ENCODE measurements at places on chromosomes 5 and 9.
A peak's percentile ranks its signal among the peaks of the same experiment; 100 is the strongest.

GRCh38 chr9:123684393-123685149 lies 245.4 kb downstream of the DENND1A start:
- DNase-seq, result peak; percentile 54

DNA sequence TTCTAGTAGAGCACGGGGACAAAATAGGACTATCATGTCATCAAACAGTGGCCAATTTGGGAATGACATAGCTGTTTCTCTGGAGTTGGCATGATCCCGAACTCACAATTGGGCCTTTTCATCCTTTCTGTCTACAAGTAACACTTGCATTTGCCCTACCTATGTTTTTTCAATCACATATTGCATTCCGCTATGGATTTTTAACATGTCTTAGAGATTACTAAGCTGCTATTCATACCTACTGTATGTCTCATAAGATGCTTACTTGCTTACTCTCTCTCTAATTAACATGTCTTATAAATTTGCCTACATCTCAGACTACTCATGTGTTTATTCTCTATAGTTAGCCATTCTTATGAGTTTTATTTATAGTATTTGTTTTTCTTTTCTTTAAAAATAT lies 341.2 kb upstream of the CTNND2 start:
- no peak for DNase-seq

- no peak for DNase-seq
Measured at GRCh38 chr5:1293416-1294205, 1.3 kb downstream of the TERT start.

- no peak for DNase-seq
Measured at GRCh38 chr5:74534397-74535129, 106.0 kb downstream of the ENC1 start.

DNA sequence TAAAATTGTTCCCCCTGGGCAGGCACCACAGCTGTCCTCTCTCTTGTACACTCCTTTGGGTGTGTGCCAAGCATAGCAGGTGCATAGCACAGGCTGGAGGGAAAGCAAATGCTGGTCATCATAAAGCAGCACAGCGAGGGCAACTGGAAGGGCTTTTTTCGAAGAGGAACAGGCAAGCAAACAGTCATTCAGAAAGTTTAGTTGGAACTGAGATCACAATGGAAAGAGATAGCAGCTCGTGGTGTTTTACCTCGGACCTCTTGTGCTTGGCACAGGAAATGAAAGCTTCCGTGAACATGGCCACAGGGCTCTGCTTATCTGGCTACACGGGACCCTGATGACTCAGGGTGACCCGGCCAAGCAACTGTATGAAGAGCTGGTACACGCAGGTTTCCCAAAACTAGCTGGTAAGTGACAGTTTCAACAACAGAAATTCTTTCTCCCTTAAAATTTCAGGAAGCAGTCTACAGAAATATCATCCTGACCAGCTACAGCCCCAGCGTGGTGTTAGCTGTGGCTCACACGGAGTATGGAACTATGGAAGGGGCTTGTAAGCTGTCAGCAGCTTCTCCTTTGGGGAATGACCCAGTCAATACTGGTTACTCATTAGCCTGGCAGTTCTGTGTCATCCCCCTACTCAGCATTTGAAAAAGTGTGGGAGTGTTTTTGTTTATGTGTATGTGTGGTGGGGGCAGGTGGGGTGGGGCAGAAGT lies 48.1 kb downstream of the POC5 start:
- DNase-seq, result peak; percentile 42

- no peak for DNase-seq
Measured at GRCh38 chr9:127722055-127722745, 6.3 kb downstream of the TTC16 start.

- no peak for DNase-seq
Measured at GRCh38 chr5:10536511-10536910, 27.4 kb upstream of the ANKRD33B start.

DNA sequence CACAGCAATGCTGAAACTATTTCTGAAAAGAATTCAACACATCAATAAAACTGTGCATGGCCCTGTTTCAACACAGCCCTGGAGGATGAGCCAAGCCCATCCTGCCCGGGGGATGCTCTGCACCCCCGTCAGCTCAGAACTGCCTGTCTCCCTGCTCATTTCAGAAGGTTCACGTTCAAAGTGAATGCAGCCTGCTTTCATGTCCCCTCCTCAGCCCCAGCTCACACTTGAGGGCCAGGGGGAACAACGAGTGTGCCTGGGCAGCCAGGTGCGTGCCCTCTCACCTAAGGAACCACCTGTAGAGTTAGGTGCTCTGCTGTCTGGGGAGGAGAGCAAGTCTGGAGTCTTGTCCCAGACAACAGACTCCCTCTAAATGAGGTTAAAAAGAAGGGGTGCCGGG lies 348.5 kb upstream of the IRX2 start:
- no peak for DNase-seq

- no peak for DNase-seq
Measured at GRCh38 chr9:13524245-13524644, 244.8 kb upstream of the MPDZ start.

GRCh38 chr5:139650031-139650688 lies 2.0 kb downstream of the CXXC5 start:
- DNase-seq, result no peak

DNA sequence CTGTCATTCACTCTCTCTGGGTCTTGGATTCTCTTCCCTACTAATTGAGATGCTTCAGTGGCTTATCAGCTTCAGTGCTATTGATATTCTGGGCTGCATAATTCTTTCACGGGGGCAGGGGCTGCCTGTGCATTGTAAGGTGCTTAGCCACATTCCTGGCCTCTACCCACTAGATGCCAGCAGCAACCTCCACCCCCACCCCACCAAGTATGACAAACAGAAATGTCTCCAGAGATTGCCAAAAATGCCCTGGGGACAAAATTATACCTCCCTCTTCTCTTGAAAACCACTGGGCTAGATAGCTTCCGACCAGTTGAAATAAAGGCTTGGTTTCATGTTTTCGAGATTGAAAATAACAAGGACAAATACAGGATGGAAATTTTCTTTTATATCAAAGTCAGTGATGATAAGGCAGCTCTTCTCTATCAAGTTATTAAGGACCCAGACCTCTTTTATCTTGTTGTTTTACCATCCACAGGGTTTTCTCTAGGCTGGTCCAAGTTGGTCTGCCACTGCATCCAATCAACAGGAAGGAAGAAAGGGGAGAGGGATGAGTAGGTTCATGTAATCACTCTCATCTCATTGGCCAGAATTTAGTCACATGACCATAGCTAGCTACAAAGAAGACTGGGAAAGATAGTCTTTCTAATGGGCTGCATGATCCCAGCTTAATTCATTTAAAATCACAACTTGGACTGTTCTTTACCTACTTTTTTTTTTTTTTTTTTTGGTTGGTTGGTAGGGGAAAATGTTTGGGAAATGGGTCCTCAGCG lies 92.1 kb upstream of the RANBP3L start:
- no peak for DNase-seq

DNA sequence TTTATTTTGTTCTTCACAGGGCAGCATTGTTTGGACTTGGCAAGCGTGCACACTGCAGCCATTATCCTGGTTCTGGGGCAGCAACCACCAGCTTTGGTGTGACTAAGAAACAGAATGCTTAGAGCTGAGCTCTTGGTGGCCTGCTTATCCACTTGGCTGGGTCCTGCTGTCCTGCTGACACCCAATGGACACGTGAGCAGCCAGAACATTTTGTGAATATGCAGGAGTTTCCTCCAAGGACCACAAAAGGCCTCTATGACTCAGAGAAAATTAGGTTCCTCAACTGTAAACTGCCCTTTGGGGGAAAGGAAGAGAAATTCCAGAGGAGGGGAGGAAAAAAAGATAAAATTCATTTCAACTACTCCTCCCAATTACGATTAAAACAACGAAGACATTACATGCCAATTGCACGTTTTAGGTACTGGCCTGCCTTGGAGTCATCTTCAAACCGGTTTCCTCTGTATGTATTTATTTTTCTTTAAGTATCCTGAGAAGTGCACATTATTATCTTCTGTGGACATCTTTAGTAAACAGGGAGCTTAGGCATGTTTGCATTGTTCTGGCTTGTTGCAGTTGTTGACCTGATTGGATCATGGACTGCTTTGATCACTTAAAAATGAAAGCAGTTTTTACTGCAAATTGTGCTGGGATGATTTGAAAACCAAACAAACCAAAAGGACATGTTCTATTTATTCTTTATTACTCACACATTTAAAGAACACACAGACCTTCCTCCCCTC lies 82.3 kb upstream of the TLE4 start:
- DNase-seq, result peak; percentile 72

- no peak for DNase-seq
Measured at GRCh38 chr9:121201045-121201737, 478 bp downstream of the RAB14 start.

GRCh38 chr5:67073045-67073680 lies 123.4 kb downstream of the CD180 start:
- DNase-seq, result no peak

DNA sequence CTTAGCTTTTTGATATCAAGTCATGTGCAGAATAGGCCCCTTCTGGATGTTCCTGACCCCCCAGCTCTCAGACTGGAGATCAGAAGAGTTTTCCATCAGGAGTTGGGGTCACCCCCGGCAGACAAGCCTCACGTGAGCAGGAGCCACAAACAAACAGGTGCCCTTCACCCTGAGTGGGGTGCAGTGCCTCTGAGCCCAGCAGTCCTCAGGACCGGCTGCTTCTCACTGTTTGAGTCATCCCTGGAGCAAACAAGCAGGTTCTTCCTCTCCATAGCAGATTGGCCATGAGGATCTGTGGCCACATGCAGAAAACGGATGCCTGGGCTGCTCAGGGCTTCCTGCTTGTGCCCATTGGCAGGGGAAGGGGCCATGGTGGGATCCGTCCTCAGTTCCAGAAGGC lies 47.0 kb downstream of the LRSAM1 start:
- DNase-seq, result no peak

- no peak for DNase-seq
Measured at GRCh38 chr9:83431101-83432060, 106.8 kb downstream of the FRMD3 start.

- DNase-seq, result no peak
Measured at GRCh38 chr9:88803546-88804253, 187.6 kb upstream of the S1PR3 start.

- no peak for DNase-seq
Measured at GRCh38 chr9:94872891-94873511, 146.5 kb downstream of the AOPEP start.

GRCh38 chr5:126385524-126386502 lies 37.4 kb upstream of the GRAMD2B start:
- DNase-seq, result no peak

- DNase-seq, result no peak
Measured at GRCh38 chr9:103919605-103920209, 174.4 kb upstream of the SMC2 start.

DNA sequence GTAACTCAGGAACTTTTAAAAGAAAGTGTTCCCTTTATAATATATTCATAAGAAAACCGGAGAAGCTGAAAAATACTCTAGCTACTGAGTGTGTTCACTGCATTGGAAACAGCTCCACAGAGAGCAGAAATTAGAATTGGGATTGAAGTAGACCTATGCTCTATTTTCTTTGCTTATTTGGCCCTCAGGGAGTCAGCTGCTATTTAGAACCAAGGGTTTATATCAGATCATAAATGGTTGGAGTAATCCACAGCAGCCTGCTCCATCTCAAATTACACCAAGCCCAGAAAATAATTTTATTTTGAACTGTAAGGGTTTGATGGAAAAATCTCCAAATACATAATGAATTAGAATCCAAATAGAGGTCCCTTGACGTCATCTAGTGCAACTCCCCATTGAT lies 202.6 kb downstream of the ADAMTSL1 start:
- no peak for DNase-seq

DNA sequence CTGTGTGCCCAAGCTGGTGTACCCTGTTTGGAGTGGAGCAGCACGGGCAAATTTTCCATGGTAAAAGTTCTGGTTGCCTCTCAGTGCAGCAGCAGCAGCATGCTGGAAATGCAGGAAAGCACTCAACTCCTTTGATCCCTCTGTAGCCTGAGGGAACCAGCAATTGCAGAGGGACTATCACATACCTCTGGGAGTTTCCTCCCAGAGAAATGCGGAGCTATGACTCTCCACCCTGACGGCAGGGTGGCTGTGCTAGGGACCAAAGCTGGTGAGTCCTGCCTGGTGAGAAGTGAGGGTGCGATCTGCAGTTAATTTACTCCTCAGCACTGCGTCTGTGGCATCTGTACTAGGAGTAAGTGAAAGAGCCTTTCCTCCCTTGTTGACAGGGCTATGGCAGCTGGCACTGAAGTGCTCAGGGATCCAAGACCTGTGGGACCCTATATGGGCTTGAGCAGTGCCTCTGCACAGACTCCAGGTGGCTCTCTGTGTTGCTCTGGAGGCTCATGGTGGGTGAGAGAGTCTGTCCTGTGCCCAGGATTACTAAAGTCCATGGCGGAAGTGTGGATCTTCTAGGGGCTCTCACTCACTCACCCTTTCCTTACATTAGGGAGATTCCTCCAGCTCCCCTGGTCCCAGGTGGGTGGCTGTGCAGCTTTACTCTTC lies 601.2 kb upstream of the TYRP1 start:
- no peak for DNase-seq

GRCh38 chr9:113945784-113946183 lies 69.7 kb downstream of the ZNF618 start:
- no peak for DNase-seq

- DNase-seq, result no peak
Measured at GRCh38 chr9:4755026-4755609, 14.1 kb upstream of the AK3 start.

GRCh38 chr9:35029241-35029640 lies 39.7 kb downstream of the DNAJB5 start:
- DNase-seq, result no peak

GRCh38 chr5:79544131-79544530 lies 30.2 kb upstream of the HOMER1 start:
- DNase-seq, result no peak

DNA sequence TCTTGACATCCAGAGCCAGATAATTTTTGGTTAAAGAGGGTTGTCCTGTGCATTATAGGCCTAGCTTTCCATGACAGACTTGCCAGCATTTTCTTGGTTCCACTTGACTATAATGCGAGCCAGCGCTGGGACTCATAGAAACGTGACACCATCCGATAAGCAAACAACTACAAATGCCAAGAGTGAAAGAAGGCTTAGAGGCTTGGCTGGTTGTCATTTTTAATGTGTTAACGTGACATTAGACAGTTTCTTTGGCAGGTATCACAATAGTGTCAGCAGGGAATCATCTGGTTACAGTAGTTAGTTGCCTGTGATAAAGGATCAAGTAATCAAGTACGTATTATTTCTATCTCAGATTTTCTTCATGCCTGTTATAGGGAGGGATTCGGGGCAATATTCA lies 20.0 kb upstream of the LIFR start:
- DNase-seq, result no peak

Data from RCC 7860 (cell line).